ENCODE measurements at places on chromosomes 12 and 14.
A peak's percentile ranks its signal among the peaks of the same experiment; 100 is the strongest.

DNA sequence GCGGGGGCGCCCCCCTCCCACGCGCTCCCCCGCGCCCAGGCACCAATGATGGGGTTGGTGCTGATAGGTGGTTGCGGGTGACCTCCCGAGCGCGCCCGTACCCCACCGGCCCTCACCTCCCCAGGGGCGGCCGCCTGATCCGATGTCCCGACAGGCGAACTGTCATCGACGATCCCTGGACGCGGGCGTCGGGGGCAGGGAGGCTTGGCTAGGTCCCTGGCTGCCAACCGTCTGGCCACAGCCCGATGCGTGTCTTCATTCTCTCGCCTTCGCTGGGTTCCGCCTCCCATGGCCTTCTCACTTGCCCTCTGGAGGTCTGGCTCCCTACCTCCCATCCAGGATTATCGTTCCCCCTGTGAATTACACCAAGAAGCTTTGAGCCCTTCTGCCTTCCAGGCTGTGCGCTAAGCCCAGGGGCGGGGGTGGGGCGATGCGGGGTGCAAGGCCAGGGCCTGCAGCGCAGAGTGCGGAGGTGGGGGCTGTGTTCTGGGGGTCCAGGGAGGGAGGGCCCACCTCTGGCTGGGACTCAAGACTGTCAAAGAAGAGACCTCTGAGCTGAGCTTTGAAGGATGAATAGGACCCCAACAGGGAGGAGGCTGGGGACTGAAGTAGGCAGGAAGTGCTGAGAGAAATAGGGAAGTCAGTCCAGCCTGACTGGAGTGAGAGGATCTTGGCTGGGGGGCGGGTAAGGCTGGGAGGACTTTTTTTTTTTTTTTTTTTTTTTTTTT lies 7.7 kb upstream of the RACGAP1 start:
- no peak for DNase-seq

DNA sequence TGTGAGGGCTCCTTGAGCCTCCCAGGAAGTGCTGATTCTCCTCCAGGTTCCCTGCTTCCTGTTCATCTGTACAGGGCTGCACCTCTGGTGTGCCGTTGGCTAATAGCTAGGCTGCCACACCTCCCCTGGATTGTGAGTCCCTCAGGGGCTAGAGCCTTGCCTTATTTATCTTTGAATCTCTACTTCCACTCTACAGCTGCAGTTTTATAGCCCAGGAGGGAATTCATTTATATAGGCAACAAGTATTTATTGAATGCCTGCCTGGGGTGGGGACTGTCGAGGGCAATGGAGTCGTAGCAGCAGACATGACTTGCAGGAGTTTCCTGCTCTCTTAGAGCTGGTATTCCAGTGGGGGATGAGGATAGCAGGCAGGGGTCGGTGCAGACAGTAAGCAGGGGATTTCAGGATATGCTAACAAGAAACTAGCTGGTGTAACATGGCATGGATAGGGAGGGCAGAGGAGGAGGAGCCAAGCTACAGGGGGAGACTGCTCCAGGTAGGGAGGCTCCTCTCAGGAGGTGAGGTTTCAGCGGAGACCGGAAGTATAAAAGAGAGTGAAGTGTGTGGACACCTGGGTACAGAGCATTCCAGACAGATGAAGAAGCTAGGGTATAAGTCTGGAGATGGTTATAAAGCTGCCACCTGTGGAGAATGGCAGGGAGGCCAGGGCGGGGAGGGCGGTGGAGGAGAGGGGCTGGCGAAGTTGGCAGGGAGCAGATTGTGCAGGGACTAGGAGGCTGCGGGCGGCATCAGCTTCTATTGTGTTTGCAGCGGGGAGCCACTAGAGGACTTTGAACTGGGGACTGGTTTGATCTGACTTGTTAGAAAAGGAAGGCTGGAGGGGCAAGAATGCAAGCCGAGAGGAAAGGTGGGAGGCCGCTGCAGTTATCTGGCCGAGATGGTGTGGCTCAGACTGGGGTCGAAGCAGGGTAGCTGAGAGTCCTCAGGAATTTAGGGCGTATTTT lies 17.2 kb downstream of the USP30 start:
- no peak for DNase-seq

DNA sequence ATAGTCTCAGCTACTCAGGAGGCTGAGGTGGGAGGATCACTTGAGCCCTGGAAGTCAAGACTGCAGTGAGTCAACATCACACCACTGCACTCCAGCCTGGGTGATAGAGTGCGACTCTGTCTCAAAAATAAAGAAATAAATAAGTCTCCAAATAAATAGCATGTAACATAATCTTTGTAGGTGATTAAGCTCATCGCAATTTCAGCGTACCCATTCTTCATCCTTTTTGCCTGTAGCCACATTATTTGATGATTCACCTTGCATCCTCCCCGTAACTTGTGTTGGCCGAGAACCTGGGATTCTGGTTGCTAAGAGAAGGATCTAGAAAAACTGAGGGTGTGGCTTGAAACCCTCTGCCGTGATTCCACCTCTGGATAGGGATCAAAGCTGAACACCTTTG lies 115.1 kb downstream of the GALC start:
- no peak for DNase-seq

DNA sequence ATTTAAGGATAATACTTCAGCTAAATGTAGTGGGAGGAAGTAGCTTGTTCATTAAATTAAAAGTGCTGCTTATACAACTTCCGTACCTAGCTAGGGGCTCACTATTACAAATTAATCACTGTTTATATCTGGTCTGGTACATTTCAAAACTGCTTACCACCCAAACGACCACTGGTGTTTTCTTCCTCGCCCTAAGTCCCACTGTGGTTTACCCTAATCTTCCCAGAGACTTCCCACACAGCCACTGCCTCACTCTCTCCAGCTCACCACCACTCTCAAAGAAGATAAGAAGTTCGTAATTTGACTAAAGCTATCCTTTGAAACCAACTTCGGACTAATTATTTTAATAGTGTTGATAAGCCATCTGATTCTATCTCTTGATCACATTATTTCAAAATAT lies 62.6 kb downstream of the PLXNC1 start:
- no peak for DNase-seq

DNA sequence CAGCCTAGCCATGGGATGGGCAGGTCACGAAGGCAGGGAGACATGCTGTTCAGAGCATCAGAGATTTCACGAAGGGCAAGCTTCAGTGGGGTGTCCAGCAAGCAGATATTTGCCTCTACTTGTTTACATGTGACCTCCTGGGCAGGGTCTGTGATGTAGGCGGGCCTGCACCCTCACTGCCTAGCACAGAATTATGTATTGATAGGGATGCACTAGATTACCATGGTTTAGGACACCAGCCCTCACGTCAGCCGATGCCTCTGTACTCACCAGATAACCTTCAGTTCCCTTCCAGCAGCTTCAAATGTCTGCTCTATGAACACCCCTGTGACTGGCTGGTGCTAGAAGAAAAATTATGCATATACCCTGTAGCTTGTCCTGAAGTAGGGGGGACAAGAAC lies 5.1 kb upstream of the EIF5 start:
- DNase-seq: no peak

DNA sequence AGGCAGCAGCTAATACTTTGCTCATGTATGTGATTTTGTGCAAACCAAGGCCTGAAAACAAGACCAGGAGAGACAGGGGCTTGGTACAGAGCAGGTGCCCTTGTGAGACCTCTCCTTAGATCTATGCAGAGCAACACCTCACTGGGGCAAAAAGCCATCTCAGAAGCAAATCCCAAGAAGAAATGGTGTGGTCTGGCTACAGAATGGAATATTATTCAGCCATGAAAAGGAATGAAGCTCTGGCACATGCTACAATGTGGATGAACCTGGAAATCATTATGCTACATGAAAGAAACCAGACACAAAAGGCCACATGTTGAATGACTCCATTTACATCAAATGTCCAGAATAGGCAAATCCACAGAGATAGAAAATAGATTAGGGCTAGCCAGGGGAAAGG lies 61.6 kb downstream of the KDM2B start:
- no peak for DNase-seq

DNA sequence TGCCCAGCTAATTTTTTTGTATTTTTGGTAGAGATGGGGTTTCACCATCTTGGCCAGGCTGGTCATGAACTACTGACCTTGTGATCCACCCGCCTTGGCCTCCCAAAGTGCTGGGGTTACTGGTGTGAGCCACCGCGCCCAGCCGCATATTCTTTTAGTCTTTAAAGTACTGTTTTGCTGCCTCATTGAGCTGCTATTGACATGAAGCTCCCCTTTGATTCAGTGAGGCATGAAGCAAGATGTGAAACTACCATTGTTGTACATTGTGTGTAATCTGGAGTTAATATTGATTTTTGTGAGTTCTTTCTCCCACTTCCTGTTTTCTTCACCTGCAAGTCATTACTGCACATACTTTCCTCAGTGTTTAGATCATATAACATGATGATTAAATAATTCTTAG lies 80.8 kb downstream of the MNAT1 start:
- DNase-seq: no peak

DNA sequence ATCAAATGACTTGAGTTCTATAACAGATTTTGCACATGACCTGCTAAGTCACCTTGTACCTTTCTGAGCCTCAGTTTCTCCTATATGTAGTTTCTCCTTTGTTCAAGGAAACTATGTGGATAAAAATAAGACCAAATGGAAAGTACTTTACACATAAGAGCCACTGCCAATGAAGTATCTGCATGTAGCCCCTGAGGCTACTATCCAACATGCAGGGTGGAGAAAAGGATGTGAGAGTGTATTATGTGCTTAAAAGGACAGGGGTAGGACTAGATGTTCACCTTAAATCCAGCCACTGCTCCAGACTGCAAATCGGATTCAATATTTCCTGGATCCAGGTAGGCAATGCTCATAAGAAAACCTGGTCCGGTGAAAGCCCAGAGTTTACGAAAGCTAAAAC lies 21.2 kb downstream of the SLC11A2 start:
- DNase-seq: no peak

GRCh38 chr12:105561546-105562198 lies 231.2 kb downstream of the C12orf75 start:
- no peak for DNase-seq

DNA sequence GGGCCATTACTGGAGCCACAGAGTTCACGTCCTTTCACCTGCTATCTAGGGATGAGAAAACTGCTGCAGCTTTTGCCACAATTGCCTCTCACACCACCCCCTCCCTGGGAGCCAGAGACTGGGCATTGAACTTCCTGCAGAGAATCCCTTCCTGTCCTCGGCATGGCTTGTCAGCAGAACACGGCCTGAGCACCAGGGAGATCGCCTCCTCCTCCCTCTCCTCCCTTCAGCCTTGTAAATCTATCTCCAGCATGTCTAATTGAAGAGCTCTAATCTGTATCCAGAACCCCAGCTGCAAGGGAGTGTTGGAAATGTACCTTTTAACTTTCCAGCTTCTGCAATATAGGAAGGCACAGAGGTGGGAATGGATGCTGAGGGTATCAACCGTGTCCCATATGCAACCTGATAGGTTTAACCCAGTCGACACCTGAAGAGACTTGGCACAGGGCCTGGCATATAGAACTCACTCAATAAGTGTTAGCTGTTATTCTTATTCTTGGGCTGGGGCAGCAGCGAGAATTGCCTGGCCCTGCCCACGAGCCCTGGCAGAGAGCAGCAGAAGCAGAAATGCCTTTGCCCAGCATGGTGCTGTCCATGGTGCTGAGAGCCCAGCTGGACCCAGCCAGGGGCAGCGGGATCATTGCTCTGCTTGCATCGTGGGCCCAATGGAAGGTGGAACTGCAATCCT lies 26.8 kb downstream of the TMEM63C start:
- peak; percentile 7 for DNase-seq

DNA sequence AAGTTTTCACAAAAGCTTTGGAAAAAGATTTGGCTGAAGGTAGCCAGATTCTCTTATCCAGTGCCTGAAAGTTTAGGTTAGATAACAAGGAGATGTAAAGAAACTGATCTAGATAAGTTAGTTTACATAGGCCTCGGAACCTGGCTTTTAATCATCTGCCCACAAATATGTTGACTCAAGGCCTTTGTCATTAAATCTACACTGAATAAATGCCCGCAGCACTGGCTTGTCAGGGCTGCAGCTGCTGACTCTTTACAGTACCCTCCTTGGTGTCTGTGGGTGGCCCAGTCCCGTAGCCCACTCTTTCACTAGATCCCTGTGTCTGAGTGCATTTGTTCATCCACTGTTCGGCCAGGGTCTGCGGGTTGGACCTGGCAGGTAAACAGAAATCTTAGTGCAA lies 58.0 kb downstream of the TMEM116 start:
- DNase-seq: no peak

- DNase-seq: no peak
These were observed 5.4 kb upstream of the RIC8B start for GRCh38 chr12:106769078-106769477.

DNA sequence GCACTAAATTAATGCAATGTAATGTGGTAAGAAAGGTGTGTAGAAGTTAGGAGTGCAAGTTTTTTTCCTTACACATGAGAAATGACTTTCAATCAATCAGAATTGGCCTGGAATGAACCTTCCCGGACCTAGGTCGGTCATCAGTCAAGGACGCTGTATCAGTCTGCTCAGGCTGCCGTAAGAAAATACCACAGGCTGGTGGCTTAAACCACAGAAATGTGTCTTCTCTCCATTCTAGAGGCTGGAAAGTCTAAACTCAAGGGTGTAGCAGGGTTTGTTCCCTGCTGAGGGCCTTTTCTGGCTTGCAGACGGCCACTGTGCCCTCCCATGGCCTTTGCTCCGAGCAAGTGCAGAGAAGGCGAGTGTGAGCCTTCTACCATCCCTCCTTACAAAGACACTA lies 86.6 kb upstream of the DYNC1H1 start:
- no peak for DNase-seq

- no peak for DNase-seq
These were observed 6.5 kb downstream of the CEBPE start for GRCh38 chr14:23112359-23113178.

GRCh38 chr14:50823762-50824636 lies 7.0 kb downstream of the NIN start:
- no peak for DNase-seq

- no peak for DNase-seq
These were observed 67.0 kb upstream of the MAX start for GRCh38 chr14:65169351-65169750.

GRCh38 chr12:62748941-62749468 lies 185.9 kb downstream of the PPM1H start:
- no peak for DNase-seq

DNA sequence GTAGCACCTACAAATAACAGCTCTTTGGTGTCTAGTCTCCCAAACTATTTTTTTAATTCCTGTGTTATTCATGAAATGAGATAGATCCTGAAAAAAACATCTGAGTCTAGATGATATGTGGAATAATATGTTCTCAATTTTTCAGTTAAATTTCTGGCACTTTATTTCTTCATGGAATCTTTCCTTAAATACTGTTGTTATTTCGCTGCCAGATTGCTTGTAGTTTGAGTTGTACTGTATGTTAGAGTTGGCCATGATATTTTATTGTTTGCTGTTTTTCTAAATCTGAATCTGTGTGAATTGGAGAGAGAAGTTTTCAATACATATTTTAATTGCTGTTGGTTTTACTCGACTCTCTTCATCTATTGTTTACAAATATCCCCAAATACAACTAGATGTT lies 500.5 kb downstream of the EGLN3 start:
- DNase-seq: no peak

DNA sequence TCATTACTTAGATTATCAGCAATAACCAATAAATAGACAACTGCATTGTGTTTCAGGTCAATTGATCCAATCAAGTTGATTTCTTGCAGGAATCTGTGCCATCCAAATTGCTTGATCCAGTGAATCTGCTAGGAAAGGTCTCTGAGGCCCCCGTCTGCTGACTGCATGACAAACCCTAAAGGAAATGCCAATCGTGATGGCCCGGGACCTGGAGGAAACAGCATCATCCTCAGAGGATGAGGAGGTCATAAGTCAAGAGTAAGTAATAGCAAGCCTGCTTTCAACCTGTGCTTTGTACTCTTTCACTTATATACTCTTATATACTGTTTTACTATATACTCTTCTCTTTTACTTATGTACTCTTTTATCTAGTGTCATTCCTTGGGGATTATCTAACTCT lies 1.9 kb downstream of the TTLL5 start:
- no peak for DNase-seq

GRCh38 chr12:15268927-15269552 lies 47.8 kb upstream of the RERG start:
- DNase-seq: no peak

Measured in activated CD4-positive, alpha-beta T cell treated with anti-CD3 and anti-CD28 coated beads, Interleukin-2, amount 50 U/mL, for 24 hours (primary cell).